ENCODE measurements at places on chromosomes 3 and 15. TPM values are rescaled to one million over a fixed set of nuclear protein-coding genes. Genes with fewer than 3 reads are reported as not detected.
A peak's percentile ranks its signal among the peaks of the same experiment; 100 is the strongest.

Gene ITIH1
- total RNA-seq: 14.1 TPM

DNA sequence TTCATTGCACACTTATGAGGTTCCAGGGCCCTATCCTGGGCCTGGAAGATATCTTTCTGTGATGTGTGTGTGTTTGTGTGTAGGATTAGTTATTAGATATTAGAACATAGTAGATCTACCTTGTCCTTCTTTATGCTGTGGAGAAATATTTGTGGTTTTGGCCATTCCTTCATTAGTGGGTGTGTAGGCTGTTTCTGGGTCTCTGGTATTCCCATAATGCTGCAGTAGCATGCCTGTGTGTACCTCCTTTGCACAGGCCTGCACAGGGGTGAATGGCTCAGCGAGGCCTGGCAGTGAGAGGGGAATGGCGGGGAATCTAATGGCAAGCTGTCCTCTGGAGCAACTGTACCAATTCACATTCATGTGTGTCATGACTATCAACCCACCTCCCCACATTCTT is 125.8 kb upstream of the MRPS22 start:
- no peak for DNase-seq

- no peak for DNase-seq
Measured at GRCh38 chr3:46098319-46098761, 71.1 kb upstream of the XCR1 start.

- DNase-seq: peak; percentile 26
Measured at GRCh38 chr3:58009026-58009748, 965 bp downstream of the FLNB start.

DNA sequence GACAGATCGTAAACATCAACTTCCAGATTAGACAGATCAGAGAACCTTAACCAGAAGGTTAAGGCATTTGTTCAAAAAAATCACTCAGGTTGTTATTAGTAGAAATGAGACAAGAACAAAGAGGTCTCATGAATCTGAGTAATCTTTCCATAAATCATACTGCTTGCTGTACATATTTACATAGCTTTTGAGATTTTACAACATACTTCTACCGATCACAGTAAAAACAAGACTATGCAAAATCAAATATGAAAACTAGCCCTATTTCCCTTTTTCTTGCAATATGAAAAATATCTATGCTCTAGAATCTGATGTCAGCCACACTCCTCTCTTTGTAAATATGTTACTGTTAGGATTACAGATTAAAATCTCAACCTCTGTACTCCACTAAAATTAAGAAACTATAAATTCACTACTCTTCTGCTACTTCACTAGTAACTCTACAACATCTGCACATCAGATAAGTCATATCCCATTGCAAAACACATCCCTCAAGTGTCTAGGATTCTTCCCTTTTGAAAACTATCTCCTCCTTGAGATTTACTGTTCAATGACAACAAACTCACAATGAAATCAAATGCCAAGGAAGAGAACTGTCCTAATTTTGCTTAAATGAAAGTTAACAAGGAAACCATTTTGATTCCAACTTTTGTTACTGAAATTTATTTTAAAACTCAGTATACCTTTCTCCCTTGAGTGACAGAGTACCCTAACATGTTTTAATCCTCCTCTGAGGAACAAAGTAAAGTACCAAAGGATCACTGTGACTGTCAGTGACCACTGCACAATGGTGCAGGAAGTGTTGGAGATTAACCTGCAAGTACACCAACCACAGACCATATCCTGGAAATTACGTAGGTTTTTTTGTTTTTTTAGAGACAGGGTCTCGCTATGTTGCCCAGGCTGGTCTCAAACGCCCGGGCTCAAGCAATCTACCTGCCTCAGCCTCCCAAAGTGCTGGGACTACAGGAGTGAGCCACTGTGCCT is 12.8 kb downstream of the DCUN1D1 start:
- no peak for DNase-seq

GRCh38 chr3:134809427-134810051 is 14.5 kb downstream of the EPHB1 start:
- no peak for DNase-seq

GRCh38 chr3:194772241-194773000 is 86.7 kb downstream of the FAM43A start:
- no peak for DNase-seq
